ENCODE measurements at places on chromosomes 13 and 19. TPM values are rescaled to one million over a fixed set of nuclear protein-coding genes. Genes with fewer than 3 reads are reported as not detected.

The CEBPG gene
- 27.9 TPM for total RNA-seq

The CEACAM4 gene
- total RNA-seq, result not detected

The RNF225 gene
- 0.32 TPM for total RNA-seq

The CAMSAP3 gene
- total RNA-seq, result not detected

The PRKCG gene
- total RNA-seq, result 0.12 TPM

The ZNF613 gene
- 7.1 TPM for total RNA-seq

The CCDC194 gene
- 0.49 TPM for total RNA-seq

The EPSTI1 gene
- 17.1 TPM for total RNA-seq

The ZNF227 gene
- total RNA-seq, result 15.7 TPM

All from hair follicle dermal papilla cell (primary cell).